WTC11 (cell line): ENCODE measurements at places on chromosomes 5 and 9.

GRCh38 chr9:124743686-124744348, 27.3 kb downstream of the NR6A1 start:
- no peak for DNase-seq

DNA sequence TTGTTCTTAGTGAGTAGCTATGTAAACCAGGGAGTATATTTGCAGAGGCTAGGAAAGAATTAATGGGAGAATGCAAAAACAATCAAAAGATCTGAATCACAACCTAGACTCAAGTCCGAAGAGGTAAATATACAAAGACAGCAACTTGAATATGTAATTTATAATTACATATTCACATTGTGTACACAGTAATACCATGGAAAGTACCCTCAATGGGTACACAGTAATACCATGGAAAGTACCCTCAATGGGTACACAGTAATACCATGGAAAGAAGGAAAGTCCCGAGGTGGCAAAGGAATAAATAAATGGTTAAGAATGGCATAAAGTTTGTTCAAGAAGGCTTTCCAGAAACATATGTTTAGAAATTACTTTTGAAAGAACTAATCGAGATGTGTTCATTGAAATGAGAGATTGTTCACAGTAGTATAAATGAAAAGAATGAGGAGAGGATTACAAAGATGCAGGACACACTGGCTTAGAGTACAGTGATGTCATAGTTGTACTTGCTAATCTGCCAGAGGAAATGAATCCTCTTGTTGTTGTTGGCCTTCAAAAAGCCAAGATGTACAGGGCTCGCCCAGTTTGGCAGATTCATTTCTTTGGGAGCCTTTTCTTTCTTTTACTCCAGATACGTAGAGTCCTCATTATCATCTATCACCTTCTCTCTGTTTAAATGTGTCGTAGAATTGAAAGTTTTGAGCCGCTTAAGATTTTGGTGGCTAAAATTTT, 116.0 kb downstream of the UNC13B start:
- DNase-seq = no peak

- no peak for DNase-seq
Observed at GRCh38 chr5:60811105-60811504, 33.0 kb downstream of the ELOVL7 start.

DNA sequence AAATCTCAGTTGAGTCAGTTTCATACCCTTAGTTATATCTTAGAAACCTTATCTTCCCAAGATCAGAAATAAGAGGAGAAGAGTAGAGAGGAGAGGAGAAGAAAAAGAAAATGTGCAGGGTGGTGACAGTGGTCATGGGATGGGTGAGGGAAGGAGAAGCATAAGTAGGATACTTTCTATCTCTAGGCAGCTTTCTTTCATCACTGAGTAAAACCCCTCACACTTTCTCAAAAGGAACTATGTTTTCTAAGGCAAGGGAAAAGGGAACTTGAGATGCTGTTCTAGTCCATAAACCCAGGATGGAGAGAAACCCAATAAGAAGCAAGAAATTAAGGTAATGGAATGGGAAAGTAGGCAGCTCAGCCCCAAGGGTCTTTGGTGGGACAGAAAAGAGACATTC, 225.3 kb downstream of the MCTP1 start:
- no peak for DNase-seq

DNA sequence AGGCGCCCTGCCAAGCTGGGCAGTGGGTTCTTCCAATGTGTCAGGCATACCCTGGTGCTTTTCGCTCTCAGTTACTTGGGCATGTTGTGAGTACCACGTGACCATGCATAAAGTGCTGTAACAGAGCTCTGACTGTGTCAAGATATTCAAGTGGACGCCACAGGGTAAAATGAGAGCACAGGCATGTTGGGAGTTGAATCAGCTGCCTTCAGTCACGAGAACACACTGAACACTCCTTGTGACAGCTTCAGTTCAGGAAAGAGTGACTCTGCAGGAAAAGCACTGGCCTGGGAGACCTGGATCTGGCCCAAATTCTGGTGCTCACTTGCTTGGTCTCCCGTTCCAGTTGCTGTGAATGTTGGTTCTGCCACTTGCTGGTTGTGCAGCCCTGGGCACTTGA, 5.1 kb downstream of the MLANA start:
- no peak for DNase-seq

DNA sequence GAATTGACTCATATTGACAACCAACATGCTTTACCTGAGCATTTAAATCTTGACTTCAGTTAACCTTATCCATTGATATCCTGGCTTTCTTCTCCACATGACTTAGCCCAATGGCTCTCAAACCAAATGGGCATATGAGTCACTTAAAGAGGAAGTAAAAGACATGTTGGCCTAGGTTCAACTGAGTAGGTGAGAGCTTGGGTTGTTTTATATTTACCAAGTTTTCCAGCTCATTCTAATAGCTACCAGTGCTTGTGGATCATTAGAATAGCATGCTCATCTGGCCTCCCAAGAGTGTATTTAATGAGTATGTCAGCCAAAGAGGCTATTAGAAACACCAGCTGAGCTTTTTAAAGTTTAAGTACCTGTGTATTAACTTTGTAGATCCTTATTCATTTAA, 1049.0 kb downstream of the PTPRD start:
- no peak for DNase-seq

- no peak for DNase-seq
Observed at GRCh38 chr5:166363087-166363760, 1928.2 kb upstream of the WWC1 start.

DNA sequence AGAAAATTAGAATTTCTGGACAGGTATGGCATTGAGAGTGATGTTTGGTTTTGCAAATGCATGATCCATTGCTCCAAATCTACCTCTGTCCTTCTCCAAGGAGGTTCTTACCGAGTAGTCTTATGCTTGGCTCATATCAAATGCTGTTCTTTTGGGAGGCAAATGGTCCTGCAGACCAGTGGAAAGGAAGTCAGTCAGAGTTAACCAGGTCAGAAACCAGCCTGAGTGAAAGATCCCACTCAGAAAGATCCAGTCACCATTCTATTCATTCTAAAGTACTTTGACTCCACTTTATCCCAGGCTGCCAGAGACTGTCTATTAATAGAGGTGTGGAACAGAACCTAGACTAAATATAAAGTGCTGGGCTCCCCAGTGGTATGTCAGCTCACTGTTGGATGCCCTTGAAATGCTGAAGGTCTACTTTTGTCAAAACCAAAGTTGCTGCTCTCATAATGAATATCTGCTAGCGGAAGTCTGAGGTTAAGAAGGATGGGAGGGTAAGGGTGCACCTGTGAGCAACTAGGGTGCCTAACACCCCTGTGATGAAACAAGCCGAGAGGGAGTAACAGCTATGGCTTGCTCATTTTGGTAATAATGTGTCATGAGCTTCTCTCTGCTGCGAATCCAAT, 302.2 kb downstream of the ZNF608 start:
- no peak for DNase-seq

- DNase-seq = no peak
Observed at GRCh38 chr5:135505973-135506372, 29.8 kb downstream of the NEUROG1 start.

DNA sequence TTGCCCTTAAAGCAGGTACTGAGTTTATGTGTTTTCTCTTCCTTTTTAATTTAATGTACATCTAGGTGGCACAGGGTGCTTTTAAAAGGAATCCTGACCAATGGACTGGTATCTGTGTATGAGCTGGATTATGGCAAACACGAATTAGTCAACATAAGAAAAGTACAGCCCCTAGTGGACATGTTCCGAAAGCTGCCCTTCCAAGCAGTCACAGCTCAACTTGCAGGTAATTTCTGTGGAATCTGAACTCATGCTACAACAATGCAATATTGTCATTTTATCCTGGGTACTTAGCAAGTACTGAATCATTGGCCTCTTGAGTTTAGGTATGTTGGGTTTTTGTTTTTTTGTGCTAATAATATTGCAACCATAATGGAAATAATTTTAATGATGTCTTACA, 14.4 kb upstream of the TMOD1 start:
- no peak for DNase-seq

- no peak for DNase-seq
Observed at GRCh38 chr9:23220957-23221356, 605.1 kb downstream of the ELAVL2 start.

DNA sequence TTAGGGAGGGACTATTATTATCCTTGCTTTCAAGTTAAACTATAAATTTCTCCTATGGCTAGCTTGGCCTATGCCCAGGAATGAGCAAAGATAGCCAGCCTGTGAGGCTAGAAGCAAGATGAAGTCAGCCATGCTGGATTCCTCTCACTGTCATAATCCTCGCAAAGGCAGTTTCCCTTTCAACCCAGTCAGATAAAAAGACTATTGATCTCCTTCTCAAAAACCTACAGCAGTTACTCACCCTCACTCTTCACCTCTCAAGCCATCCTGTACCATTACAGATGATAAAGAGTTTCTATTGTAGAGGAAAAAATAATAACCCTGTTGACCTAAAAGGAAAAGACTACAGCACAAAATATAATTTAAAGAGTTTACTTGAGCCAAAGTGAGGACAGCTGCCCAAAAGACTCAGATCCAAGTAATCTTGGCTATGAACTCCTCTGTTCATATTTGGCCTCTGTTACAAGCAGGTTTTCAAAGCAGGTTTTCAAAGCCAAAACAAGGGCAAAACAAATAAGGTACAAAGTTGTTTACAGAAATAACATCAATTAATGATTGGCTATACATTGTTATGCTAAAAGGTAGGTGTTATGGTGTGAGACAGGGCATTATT, 41.7 kb downstream of the KCNV2 start:
- DNase-seq = no peak

DNA sequence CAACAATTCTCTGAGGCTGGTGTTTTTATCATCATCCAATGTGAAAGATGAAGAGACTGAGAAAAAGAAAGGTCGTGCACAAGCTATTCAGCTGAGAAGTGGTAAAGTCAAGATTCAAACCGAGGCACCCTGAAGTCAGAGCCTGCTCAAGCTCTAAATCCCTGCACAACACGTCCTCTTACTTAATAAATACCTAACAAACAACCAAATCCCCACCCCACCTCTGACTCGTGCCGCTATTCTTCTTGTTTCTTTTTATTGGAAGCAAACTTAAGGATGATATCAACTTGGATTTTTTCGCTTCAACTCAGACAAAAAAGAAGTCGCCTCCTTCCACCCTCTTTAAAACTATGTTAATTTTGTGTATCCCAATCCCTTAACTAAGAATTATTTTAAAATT, 140.2 kb downstream of the CEP120 start:
- DNase-seq = no peak

GRCh38 chr5:151656311-151656710, 30.4 kb downstream of the SPARC start:
- no peak for DNase-seq
